ENCODE measurements at places on chromosomes 16 and 17.

GRCh38 chr17:82330322-82331239, 3.0 kb downstream of the SECTM1 start:
- no peak for DNase-seq

DNA sequence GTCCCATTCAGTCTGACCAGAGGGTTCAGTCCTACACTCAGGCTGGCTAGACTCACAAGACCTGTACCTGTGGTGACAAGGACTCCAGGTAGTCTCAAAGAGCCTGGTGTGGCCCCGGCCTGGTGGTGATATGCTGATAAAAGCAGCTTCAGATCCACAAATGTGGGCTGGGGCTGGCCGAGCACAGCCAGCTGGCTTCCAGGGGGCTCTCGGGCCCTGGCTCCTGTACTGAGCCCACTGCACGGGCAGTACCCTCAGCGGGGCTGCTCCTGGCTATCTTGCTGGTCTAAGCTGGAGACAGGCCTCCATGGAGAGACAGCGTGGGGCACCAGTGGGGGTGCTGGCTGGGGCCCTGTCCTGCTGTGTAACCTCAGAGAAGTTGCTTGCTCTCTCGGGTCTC, 4.3 kb downstream of the SMIM5 start:
- DNase-seq, result no peak

DNA sequence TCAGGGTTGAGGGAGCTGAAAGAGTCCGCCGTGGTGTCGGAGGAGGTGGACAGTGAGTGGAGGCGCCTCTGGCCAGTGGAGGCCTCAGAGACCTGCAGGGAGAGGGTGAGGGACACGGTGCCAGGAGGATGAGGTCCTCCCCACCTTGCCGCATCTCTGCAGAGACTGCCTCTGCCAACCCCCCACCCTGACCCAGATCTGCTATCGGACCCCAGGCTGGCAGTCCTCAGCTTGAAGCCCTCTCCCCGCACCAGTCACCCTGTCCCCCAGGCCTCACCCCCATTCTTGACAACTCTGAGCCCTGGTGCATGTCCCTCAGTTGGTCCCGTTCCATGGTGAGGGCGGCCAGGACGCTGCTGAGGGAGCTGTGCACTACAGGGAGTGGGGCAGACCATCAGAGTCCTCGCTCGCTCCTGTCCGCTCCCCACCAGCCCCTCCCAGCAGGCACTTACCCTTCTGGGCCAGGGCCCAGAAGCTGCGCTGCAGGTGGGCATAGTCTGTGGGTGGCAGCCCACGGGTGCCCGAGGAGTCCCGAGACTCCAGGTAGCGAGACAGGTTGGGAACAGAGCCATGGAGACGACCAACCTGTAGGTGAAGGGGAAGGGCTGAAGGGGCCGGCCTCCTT, 5.4 kb downstream of the OSBPL7 start:
- no peak for DNase-seq

- peak; percentile 84 for DNase-seq
These were observed 328.4 kb downstream of the MAF start for GRCh38 chr16:79272141-79272577.

DNA sequence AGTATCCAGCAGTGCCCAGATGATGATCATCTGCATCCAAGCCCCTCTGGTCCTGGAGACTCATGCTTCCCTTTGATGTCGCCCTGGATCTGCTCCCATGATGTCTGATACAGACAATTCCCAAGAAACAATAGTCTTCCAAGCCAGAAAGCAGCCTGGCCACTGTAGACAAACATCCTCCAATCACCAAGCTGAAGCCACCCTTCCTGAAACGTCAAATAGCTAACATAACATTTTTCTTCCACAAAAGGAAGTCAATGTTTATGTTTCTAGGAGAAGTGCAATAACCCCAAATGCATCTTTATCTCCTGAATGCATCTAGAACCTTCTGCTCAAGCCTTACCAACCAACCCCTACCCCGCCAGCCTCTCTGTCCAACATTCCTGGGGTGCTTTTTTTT, 1.2 kb upstream of the DPEP2 start:
- no peak for DNase-seq

GRCh38 chr16:73068541-73069401, 20.8 kb upstream of the ZFHX3 start:
- DNase-seq, result no peak

DNA sequence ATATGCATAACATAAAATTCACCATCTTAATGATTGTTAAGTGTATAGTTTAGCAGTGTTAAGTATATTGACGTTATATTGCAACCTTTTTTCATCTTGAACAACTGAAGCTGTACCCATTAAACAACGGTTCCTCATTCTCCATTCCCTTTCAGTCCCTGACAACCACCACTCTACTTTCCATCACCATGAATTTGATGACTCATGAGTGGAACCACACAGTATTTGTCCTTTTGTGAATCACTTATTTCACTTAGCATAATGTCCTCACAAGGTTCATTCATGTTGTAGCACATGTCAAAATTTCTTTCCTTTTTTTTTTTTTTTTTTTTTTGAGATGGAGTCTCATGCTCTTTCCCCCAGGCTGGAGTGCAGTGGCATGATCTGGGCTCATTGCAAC, 46.0 kb downstream of the HOXB1 start:
- DNase-seq, result no peak

- no peak for DNase-seq
These were observed 715 bp downstream of the ENDOV start for GRCh38 chr17:80415626-80416137.

Measured in stimulated activated CD4-positive, alpha-beta T cell treated with anti-CD3 and anti-CD28 coated beads, Interleukin-1b, Interleukin-23, amount 100 ng/mL, for 48 hours (primary cell).